Effector memory CD4-positive, alpha-beta T cell (primary cell): ENCODE measurements at places on chromosomes 16 and 17.

DNA sequence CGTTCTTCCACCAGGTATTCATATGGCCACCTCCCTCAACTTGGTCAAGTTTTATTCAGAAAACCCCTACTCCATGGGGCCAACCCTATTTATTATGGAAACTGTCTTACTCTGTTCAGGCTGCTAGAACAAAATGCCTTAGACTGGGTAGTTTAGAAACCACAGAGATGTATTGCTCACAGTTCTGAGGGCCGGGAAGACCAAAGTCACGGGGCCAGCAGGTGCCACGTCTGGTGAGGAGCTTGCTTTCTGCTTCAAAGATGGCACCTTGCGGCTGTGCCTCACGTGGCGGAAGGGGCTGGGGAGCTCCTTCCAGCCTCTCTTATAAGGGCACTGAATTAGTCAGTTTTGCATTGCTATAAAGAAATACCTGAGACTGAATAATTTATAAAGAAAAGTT is 74.3 kb downstream of the AXIN2 start:
- no peak for DNase-seq

DNA sequence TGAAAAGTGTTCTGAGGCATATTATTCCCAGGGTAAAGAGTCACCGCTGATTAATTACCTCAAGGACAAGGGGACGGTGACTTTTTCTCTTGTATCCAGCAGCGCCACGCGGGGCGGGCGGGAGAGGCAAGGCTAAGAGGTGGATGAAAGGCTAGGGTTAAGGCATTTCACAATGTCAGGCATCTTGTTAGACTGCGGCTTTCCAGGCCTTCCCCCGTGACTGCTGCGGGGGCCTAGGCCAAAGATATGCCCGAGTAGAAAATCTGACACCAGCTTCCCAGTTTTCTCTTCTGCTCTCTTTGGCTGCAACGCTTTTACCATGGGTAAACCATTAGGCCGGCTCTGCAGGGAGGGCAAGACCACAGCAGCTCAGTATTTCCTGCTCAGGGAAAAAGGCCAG is 698.2 kb downstream of the MAF start:
- DNase-seq: no peak

GRCh38 chr16:1546430-1546829 is 13.0 kb downstream of the TMEM204 start:
- no peak for DNase-seq

DNA sequence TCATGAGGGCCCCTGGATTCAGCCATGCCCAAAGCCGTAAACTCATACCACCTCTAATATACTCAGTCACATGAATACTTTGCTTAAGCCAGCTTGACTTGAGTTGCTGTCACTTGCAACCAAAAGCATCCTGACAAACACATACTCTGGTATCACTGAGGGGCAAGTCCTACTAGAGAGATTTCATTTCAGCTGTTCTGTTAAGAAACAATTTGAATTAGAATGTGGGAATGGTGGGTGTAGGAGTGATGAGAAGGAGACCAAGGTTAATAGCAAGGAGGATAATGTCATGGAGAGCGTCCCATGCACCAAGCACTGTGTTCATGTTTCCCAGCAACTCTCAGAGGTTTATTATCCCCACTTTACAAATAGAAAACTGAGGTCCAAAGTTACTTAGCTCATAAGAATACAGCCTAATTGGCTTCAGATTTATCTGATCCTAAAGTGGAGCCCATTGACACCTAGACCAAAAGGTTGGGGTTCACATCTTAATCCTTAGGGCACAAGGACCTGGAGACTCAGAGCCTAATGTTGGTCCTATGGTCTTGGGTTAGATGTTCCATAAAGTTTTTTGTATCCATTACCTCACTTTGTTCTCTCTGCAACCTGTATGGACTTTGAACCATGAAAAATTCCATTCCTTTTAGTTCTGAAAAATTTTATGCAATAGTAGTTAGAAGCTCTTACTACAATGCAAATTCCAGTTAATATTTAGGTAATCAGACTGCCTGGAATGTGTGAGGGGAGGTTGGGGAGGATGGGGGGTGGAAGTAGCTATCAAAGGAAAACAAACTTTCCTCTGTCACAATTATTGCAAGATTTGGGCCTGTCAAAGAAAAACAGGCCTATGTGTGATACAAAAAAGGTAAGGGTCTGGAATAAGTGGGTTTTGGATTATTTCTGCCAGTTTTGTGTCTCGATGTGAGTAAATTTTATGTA is 105.9 kb downstream of the IRX3 start:
- no peak for DNase-seq

- DNase-seq: no peak
Observed at GRCh38 chr17:61967729-61968128, 39.9 kb upstream of the INTS2 start.

DNA sequence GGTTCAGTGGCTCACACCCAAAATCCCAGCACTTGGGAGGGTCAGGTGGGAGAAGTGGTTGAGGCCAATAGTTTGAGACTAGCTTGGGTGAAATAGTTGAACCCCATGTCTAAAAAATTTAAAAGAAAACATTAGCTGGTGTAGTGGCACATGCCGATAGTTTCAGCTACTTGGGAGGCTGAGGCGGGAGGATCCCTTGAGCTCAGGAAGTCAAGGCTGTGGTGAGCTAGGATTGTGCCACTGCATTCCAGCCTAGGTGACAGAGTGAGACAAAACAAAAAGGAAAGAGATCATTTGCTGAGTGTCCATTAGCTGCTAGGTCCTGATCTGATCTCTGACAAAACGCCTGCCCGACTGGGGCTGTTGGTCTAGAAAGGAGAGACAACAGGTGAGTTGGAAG is 14.1 kb upstream of the DBNDD1 start:
- DNase-seq: no peak

DNA sequence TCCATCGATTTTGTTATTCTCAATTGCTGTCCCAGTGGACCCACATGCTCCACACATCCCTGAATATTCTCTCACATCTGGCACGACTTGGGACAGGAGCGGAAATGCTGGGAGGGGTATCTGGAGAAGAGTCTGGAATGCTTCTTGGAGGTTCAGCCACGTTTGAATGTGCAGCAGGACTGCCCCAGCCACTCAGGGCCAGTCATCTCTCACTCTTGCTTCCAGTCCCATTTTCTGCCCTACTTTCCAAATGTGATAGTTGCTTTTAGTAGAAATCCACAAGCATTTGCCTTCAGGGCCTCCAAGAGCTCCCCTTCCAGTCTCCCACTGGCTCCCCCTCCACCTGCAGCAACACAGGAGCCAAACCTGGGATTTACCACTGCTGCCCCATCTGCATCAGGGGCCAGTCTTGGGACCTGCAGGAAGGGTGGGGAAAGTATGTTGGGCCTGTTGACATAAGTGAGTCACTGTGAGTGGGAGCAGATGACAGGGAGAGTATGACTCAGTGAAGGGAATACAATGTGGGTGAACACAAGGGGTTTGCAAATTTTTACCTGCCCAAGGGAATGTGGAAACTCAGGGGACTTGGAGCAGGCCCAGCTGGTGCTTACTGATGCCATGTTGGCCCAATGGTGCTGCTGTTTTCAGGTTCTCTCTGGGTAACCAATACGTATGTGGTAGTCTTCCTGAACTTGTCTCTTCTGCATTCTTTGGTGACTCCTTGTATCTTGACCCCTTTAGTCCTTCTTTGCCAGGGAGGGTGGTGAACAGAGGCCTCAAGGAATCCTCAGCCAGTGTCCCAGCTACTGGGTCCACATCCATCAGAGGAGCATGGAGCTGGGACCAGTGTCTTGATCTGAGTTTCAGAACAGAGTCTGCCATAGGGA is 78.8 kb upstream of the CRHR1 start:
- no peak for DNase-seq

- DNase-seq: no peak
Observed at GRCh38 chr17:77375108-77375916, 234.5 kb downstream of the SEC14L1 start.

GRCh38 chr17:78408476-78409050 is 30.1 kb downstream of the PGS1 start:
- DNase-seq: no peak

DNA sequence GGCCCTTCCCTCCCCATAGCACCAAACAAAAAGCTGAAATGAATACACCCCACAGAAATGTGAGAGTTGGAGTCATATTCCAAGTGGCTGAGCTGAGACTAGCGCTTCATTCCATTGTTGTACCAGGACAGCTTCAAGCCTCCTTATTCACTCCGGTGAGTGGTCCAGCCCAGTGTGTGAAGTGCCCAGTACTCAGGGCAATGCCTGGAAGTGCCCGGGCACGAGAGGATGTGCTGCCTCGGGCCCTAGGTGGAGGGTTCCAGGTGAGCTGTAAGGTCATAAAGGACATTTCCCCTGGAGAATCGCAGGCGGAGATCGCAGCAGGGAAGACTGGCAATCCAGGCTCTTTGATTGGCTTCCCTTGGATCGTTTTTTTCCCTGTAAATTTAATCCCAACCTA is 5.4 kb upstream of the CYLD start:
- no peak for DNase-seq

- no peak for DNase-seq
Observed at GRCh38 chr16:1871974-1872635, at the start of gene MEIOB. Gene MEIOB (minus strand): TSS chr16:1872164. CDS start chr16:1868175, 3,989 bp downstream.
